ENCODE measurements at places on chromosomes 5 and 9. TPM values are rescaled to one million over a fixed set of nuclear protein-coding genes. Genes with fewer than 3 reads are reported as not detected.

DNA sequence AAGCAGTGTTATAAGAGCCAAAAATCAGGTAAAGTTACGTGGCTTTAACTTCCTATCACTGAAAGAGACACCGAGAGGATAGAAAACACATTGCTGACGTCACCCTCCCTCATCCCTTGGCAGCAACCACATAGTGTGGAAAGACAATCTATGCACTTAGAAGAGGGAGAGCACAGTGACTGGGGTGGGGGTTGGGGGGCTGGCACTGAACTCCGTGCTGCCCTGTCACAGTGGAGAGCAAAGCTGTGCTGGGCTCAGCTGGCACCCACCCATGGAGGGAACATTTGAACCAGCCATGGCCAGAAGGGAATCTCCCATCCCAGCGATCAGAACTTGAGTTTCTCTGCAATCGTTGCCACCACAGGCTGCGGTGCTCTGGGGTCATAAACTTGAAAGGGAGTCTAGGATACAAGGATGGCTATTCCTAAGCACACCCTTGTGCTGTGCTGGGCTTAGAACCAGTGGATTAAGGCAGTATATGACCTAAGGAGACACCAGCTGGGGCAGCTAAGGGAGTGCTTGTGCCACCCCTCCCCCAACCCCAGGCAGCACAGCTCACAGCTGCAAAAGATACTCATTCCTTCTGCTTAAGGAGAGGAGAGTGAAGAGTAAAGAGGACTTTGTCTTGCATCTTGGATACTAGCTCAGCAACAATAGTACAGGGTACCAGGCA, 73.4 kb downstream of the KIAA0825 start:
- H3K4me3 ChIP-seq, result no peak overlapping the region
- H3K27ac ChIP-seq, result no peak overlapping the region
- H3K4me1 ChIP-seq, result no peaks in the 10 kb centered on the region
- no peak for DNase-seq
- H3K27me3 ChIP-seq, result no peaks in the 10 kb centered on the region

GRCh38 chr5:168897387-168898122, 318.4 kb upstream of the PANK3 start:
- no peaks in the 10 kb centered on the region for H3K4me1 ChIP-seq
- no peak overlapping the region for H3K4me3 ChIP-seq
- H3K36me3 ChIP-seq, result no peaks in the 10 kb centered on the region
- H3K27me3 ChIP-seq, result peaks cover 27% of the 10 kb centered on the region
- no peak for DNase-seq

DNA sequence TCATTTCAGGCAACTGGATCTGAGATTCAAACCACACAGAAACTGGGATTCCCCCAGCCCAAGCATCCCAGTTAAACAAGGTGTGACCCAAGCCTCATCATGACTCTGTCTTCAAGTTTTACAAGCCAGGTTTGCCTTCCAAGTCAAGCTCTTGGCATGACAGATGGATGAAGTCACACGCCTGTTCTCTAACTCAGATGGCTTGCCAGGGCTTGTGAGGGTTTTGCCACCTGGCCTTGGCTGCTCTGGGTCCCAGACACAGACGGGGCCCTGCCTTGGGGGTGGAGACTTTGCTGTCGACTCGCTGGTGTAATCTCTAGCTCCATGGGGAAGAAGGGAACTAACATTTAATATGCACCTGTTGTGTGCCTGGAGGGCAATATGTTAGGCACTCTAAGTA, 95.8 kb upstream of the RARS1 start:
- no peak overlapping the region for H3K4me3 ChIP-seq
- H3K27ac ChIP-seq, result no peak overlapping the region
- no peak for DNase-seq
- H3K27me3 ChIP-seq, result peaks cover 8% of the 10 kb centered on the region

- no peaks in the 10 kb centered on the region for H3K27me3 ChIP-seq
- no peaks in the 10 kb centered on the region for H3K36me3 ChIP-seq
- H3K27ac ChIP-seq, result no peak overlapping the region
- H3K4me3 ChIP-seq, result no peak overlapping the region
These were observed 2336.0 kb upstream of the ACO1 start for GRCh38 chr9:30048396-30048795.

GRCh38 chr5:78511121-78511906, 137.3 kb downstream of the LHFPL2 start:
- H3K36me3 ChIP-seq, result no peaks in the 10 kb centered on the region
- DNase-seq, result no peak
- no peak overlapping the region for H3K4me3 ChIP-seq

GRCh38 chr9:123373447-123373923, 17.5 kb downstream of the CRB2 start:
- H3K4me3 ChIP-seq, result no peak overlapping the region
- DNase-seq, result peak; percentile 24
- H3K4me1 ChIP-seq, result no peaks in the 10 kb centered on the region
- no peak overlapping the region for H3K27ac ChIP-seq
- H3K36me3 ChIP-seq, result no peaks in the 10 kb centered on the region

DNA sequence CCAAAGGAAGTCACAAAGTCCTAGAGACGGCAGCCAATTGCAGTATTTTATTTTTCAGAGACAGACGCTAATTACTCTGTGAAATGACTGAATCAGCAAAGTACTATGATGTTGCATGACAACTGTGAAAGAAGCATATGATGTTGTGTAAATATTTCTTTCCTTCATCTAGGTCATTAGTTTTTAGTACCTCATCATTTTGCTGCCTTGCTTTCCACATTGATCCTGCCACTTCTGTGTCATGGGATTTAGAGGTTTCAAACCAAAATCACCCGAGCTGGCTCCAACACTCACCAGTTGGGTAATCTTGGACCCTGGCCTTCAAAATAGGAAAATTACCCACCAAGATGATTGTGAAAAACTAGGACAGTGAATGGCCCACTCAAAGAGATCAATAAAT, 585.2 kb downstream of the ACTL7B start:
- no peaks in the 10 kb centered on the region for H3K4me1 ChIP-seq
- no peaks in the 10 kb centered on the region for H3K36me3 ChIP-seq
- no peaks in the 10 kb centered on the region for H3K27me3 ChIP-seq
- no peak overlapping the region for H3K27ac ChIP-seq
- no peak overlapping the region for H3K4me3 ChIP-seq
- DNase-seq, result no peak

DNA sequence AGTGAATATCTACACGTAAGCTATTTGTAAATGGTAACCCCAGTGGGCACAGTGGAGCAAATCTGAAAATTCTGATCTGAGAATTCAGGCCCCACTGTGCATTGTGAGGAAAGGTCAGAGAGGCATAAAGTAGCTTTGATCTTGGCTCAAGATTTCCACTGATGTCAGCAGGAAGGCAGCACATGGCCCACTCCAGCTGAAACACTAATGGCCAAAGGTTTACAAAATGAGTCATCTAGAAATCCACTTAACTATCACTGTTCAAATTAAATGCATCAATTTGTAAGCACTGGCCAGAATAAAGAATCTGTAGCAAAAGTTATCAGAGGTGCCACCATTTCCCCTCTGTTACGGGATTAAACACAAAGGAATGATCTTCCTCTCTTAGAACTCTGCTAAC, 191.6 kb downstream of the C9orf152 start:
- no peak overlapping the region for H3K4me3 ChIP-seq
- DNase-seq, result no peak
- H3K27ac ChIP-seq, result no peak overlapping the region
- no peaks in the 10 kb centered on the region for H3K27me3 ChIP-seq
- H3K4me1 ChIP-seq, result no peaks in the 10 kb centered on the region

DNA sequence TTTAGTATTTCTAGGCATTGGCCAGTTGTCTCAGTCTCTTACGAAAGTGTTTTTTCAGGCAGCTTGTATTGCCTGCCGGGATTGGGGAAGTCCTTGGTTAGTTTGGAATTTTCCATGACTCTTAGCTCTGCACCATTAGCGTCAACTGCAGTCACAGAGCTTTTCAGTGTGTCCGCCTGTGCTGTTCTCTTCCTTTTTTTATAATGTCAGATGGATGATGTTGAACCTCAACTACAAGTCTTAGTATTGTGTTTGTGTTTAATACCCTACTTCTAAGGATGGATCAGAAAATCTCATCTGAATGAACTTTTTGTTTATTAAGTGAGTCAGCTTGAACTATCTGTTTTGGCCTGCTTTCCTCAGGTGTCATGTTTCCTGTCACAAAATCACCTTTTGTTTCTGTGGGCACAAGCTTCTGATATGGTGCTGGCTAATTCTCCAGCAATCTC, 33.1 kb downstream of the ATP6V0E1 start:
- H3K36me3 ChIP-seq, result peaks cover 44% of the 10 kb centered on the region
- H3K4me1 ChIP-seq, result peaks cover 32% of the 10 kb centered on the region
- DNase-seq, result no peak
- peak overlapping the region; percentile 47 for H3K27ac ChIP-seq
- H3K4me3 ChIP-seq, result no peak overlapping the region

DNA sequence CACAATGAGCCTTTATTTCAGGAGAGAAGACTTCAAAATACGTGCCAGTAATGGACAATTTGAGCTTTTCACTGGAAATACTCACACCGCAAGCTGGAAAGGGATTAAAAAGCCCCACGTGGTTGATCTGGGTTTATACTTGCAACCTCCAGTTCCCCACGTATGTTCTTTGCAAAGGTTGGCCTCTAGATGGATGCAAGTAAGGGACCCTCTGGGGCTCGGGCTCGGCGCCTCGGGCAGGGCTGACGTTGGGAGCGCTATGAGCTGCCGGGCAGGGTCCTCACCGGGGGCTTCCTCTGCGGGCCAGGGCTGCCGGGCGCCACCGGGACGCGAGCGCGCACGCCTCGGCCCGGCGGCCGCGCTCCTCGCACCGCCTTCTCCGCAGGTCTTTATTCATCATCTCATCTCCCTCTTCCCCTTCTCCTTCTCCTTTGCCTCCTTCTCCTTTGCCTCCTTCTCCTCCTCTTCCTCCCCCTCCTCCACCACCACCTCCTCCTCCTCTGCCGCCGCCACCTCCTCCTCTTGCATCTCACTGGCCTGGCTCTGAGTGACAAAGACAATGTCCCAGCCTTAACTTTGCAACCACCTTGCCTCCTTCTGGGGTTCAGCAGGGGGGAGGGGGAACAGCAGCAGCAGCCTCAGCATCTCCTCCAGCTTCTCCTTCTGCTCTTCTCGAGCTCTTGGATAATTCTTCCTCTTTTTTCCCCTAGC, 701 bp upstream of the ZNF462 start:
- H3K27me3 ChIP-seq, result peaks cover 79% of the 10 kb centered on the region
- peaks cover 25% of the 10 kb centered on the region for H3K4me1 ChIP-seq
- peaks cover 5% of the 10 kb centered on the region for H3K36me3 ChIP-seq
- H3K4me3 ChIP-seq, result peak overlapping the region; percentile 70
- no peak overlapping the region for H3K27ac ChIP-seq

- no peak overlapping the region for H3K27ac ChIP-seq
- peaks cover 7% of the 10 kb centered on the region for H3K36me3 ChIP-seq
- no peak overlapping the region for H3K4me3 ChIP-seq
- DNase-seq, result no peak
These were observed 42.6 kb downstream of the HMGCS1 start for GRCh38 chr5:43270645-43271044.

GRCh38 chr5:134578578-134579283, 53.3 kb downstream of the JADE2 start:
- H3K36me3 ChIP-seq, result peaks cover 3% of the 10 kb centered on the region
- H3K27ac ChIP-seq, result no peak overlapping the region
- H3K27me3 ChIP-seq, result no peaks in the 10 kb centered on the region
- no peak overlapping the region for H3K4me3 ChIP-seq
- DNase-seq, result no peak
- H3K4me1 ChIP-seq, result peaks cover 9% of the 10 kb centered on the region

SPINK6 gene
- total RNA-seq, result not detected

SHLD3 gene
- total RNA-seq, result 7.3 TPM

BTNL8 gene
- total RNA-seq, result 0.12 TPM

PHF19 gene
- total RNA-seq, result 216 TPM

Data from activated naive CD8-positive, alpha-beta T cell treated with anti-CD3 and anti-CD28 coated beads for 36 hours (primary cell).